ELR (cell line): ENCODE measurements at places on chromosomes 12 and 14.

DNA sequence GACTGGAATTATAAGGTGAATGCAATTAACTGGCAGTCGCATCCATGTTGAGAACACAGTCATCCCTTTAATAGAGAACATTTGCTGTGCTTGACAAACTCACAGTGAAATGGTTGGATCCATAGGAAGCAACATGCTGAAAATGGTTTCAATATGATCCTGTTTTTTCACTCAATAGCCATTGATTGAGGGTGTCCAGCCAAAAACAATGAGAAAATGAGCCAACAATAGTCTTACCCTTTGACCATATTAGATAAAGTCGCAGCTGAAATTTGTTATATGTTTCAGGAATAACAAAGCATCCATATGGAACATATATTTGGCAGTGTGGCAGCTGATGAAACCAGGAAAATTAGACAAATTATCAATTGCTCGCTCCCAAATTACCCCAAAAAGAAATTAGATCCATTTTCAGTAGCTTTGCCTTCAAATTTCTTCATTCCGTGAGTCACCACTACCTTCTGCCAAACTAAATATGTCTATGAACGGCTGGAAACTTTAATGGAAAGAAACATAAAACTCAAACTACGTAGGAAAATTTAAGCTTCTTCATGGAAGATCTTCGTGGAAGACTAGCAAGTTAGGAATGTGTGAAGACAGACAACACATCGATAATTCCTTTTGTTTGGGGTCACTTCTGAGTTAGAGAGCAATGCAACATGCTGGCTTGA lies 17.4 kb downstream of the IGF1 start:
- no peak for DNase-seq

DNA sequence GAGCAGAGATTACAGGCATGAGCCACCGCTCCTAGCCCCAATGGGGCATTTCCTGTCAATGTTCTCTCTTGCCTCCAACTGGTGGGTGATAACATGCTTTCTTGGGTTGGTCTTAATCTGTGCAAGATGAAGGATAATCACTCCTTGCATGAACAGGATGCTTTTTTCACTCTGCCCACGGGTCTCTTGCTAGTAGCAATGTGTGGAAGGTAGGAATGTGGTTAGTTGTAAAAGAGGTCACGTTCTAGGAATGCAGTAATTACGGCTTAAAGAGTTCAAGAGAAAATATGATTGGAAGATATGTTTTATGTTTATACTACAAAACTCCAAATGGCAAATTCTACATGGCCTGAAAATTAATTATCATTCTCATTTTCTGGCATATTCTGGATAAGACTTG lies 10.5 kb downstream of the RNASE10 start:
- DNase-seq, result peak; percentile 8

GRCh38 chr12:113252494-113252893 lies 31.2 kb downstream of the TPCN1 start:
- DNase-seq, result no peak

DNA sequence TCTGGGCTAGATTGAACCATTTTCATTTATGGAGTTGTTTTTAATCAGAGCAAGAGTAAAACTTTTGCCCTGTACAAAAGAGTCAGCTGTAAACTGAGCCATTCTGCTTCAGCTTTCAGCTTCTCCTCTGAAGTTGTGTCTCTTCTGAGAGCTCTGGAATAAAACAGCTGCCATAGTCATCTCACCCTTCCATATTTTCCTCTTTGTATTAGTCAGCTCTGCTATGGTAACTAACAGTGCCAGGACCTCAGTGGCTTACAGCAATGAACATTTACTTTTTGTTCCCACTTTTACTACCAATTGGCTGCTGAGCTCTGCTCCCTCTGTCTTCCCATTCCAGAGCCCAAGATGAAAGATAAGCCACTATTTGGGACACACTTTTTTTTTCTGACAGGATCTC lies 178.5 kb downstream of the DAD1 start:
- no peak for DNase-seq

GRCh38 chr12:32891526-32891925 lies 5.1 kb downstream of the PKP2 start:
- no peak for DNase-seq

DNA sequence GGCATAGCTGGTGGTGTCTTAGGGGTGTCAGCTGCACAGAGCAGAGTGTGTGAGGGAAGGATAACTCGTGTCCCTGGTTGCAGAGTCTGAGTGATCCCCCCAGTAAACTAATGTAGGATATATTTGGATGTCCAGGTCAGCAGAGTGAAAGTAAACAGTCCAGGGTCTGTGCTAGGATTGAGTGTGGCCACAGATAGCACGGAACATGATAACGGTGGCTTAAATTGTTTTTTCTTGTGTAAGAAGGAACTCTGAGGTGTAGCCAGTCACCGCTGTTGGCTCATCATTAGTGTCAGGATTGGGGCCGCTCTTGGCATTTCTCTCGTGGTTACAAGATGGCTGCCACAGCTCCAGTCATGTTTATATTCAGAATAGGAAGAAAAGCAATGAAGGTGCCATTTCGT lies 97.3 kb downstream of the DERA start:
- no peak for DNase-seq

DNA sequence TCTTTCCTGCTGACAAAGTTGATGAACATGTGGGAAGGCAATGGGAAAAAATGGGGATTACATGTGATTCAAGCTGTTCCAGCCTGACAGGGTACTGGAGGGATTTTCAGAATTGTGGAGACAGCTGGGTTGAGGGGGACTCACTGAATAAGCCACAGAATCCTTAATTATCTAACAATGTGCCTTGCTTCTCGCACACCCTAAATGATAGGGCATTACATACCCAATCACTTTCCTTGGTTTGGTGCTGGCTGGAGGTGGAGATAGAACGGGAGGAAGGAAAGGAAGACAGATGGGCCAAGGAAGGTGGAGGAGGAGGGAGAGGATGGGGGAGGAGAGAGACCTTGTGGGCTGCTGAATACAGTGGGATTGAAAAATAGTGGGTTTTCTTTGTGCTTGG lies 20.7 kb downstream of the PELI2 start:
- no peak for DNase-seq

DNA sequence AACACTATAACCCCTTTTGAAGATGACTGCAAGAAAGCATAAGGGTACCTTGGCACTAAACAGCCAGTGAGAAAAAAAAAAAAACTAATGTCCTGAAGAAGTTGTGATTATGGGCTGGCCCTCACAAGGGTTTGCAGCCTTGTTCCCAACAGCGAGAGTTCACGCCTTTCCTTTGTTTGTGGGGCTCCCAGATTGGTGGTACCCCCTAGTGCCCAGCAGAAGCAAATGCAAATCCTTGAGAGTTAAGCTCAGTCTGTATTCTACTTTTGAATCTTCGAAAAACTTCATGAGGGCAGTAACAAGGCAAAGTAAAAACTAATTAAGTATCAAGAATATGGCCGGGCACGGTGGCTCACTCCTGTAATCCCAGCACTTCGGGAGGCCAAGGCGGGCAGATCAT lies 238.9 kb upstream of the LMO3 start:
- DNase-seq, result peak; percentile 13

DNA sequence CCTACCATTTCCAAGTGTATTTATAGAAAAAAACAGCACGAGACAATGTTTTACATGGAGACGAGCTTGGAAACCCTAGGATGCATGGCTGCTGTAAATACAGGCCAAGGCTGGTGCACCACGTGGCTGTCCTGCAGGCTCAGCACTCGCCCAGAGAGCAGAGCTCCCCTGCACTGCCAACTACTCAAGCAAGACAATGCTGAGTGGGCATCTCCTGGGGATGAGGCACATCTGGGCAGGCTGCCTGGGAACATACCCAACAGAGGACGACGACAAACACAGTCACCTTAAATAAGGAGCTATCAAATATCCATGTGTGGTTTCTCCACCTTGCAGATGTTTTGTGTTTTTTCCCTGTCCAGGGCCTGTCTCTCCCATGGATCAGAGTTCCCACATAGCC lies 128.3 kb upstream of the PRMT8 start:
- no peak for DNase-seq

GRCh38 chr12:70400124-70400523 lies 34.0 kb downstream of the KCNMB4 start:
- no peak for DNase-seq
